Stimulated activated CD4-positive, alpha-beta T cell treated with anti-CD3 and anti-CD28 coated beads, Interleukin-1b, Interleukin-23, amount 100 ng/mL, for 4 hours (primary cell): ENCODE measurements at places on chromosomes 7 and 10.

DNA sequence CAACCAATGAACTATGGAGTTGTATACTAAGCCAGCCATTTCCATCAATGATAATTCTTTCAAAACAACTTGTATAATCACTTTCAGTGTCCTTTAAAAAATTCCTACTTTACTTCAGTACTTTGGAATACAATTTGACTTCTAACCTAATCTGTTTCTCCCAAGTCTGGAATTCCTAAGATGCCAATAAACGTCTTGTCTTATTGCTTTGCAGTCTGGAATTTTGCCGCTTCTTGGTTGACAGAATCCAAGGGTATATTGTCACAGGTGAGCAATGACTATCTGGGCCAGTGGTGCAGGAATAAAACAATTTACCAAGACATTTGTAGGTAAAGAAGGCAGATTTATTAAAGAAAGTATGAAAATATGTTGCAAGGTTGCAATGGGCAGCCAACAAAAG is 21.8 kb downstream of the RP9 start:
- no peak for DNase-seq

DNA sequence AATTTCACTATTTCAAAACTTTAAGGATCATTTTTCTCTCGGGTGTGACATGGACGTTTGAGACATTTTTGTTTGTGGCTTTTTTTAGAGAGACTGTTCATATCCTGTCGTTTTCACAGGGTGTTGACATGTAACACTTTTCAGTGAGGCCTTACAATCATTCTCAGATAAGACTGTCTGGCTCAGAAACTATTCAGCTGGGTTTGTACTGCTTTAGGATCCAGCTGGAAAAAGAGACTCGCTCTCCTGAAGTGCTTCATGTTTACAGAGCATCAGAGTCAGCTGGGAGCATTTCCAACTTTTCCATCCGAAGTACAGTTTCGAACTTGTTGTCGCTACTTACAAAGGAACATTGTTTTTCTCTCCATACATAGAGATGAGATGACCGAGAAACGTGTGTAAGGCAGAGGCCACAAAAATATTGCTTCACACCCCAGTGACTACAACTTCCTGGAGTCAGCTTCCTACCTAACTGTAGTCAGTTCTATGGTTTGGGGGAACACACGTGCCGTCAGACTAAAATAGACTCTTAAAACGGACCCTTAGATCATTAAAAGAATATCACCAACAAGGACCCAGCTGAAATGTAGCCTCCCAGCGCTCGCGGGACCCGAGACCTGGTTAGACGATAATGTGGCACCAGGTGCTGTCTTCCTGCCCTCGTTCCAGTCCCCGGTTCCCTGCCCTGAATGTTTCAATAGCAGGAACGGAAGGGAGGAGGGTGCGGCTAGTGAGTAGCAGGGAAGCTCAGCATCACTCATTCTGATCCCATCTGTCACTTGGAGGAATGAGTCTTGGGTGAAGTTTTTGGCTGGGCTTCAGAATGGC is 78.0 kb downstream of the MKI67 start:
- no peak for DNase-seq

- no peak for DNase-seq
Observed at GRCh38 chr7:27377988-27378387, 135.4 kb downstream of the EVX1 start.

DNA sequence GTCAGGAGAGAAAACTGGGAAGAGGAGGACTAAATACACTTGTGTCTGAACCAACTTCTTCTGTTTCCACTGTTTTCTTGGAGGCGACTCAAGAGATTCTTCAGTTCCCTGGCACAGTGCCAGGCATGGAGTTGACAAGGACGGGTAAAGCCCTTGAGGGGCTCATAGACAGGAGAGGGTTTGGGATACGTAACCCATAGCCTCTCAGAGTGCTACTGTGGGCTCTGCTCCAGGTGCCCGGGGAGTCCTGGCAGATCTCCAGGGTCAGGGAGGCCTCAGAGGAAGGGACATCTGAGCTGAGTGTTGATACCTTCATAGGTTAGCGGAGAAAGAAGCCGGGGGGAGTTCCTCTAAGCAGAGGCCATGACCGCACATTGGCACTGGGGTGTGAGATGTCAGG is 42.0 kb downstream of the GALNT17 start:
- DNase-seq = no peak

GRCh38 chr10:8075282-8076260 is 21.1 kb downstream of the GATA3 start:
- DNase-seq = no peak

DNA sequence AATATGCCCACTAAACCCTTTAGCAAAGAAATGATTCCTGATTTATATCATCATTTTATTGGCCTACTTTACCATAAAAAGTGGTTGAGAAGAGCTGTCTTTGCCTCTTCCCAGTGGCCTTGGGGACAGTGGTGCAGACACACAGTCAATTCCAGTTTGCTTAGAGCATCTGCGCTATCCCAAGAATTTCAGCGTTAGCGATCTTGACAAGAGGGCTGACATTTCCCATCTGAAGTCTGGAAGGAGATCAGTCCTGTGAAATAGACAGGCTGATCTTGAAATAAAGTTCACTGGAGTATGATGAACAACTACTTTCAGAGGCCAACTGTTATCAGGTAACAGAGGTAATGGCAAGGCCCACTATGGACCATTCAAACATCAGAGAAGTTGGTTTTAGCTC is 475.3 kb upstream of the NRP1 start:
- no peak for DNase-seq

- DNase-seq = no peak
Observed at GRCh38 chr10:103888113-103888841, 29.7 kb downstream of the STN1 start.

DNA sequence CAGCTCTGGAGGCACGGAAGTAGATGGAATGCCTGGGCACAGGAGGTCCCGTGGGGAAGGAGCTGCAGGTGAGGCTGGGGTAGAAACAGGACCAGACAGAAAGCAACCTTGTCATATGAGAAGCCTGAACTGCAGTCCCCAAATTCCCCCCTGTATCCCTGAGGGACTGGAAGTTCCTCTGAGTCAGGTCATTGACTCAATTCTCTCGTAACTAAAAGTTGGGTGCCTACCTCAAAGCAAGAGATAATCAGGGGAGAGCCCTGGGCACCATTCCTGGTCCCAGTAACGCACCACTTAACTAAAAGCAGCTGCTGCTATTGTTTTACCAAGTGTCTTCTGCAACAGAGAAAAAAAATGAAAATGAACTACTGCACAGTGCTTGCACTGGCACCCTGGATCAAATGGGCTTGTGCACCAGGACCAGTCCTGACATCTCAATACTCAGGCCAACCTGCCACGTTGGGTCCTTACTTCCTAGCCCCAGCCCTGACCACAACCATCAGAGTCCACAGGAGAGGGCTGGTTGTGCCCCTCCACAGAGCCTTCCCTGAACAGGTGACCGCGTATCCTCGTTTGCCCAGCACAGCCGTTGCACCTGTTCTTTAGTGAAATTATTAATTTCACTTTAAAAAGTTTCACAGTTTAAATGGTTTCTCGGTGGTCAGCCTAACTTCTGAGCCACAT is 79.3 kb downstream of the GRID1 start:
- DNase-seq = no peak

GRCh38 chr10:13450069-13450468 is 78.7 kb downstream of the BEND7 start:
- no peak for DNase-seq

DNA sequence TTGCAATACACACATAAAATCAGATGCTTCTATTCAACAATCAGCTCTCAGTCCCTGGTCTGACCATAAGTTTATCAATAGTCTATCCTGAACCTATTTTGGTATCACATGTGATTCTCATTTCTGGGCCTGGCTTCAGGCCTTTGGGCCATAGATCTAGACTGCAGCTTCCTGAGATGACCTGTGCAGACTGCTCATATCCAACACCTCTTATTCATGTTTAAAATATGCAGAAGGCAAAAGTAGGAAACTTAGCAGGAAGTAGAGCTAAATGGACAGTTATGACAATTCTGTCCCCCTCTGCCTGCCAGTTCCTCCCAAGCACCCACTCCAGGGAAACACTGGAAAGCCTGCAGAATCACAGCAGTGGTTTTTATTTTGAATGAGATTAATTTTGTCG is 53.3 kb downstream of the C7orf25 start:
- no peak for DNase-seq

GRCh38 chr7:152176797-152177196 is 151.3 kb downstream of the GALNT11 start:
- DNase-seq = no peak

- no peak for DNase-seq
Observed at GRCh38 chr7:18680576-18680975, 185.0 kb downstream of the HDAC9 start.

- DNase-seq = no peak
Observed at GRCh38 chr10:60453036-60453435, 63.4 kb upstream of the ANK3 start.

DNA sequence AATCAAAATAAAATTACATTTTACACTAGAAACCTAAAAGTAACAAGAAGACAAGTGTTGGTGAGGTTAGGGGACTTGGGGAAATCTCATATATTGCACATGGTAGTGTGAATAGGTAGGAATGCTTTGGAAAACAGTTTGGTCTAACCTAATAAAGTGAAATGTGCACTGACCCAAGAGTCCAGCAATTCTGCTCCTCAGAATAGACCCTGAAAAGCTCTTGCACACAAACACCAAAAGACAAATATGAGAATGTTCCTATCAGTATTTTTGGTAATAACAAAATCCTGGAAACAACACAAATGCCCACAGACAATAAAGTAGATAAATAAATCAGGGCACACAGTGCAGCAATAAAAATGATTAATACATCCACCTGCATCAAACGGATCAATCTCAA is 165.7 kb downstream of the GRID1 start:
- no peak for DNase-seq

DNA sequence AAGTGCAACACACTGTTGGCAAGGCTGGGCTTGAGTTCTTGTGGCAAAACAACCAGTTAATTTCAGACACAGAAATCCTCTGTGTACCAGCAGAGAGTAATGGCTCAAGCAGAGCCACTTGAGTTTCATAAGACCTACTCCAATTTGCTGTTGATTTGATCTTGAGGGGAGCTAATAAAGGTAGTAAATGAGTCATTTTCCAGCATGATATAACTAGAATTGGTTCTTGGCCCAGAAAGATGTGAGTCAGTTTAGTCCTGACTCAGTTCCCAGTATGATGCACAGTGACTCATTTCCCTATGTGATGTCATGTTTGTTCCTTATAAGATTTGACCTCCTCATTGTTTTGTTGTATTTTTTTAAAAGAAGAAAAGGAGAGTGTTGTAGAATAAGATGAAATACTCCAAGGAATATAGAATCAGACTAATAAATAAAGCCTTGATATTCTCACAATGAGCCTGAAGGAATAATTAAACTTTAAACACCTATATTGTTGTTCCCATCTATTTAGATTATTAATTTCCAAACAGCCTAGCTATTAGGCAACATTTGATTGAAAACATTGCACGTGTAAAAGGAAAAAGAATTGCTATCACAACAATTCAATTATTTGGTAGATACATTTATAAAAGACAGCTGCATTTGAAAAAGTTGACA is 186.2 kb downstream of the REEP3 start:
- no peak for DNase-seq

- DNase-seq = no peak
Observed at GRCh38 chr7:1676550-1677078, 6.5 kb downstream of the ELFN1 start.

GRCh38 chr10:58439632-58440364 is 54.6 kb downstream of the TFAM start:
- DNase-seq = no peak

DNA sequence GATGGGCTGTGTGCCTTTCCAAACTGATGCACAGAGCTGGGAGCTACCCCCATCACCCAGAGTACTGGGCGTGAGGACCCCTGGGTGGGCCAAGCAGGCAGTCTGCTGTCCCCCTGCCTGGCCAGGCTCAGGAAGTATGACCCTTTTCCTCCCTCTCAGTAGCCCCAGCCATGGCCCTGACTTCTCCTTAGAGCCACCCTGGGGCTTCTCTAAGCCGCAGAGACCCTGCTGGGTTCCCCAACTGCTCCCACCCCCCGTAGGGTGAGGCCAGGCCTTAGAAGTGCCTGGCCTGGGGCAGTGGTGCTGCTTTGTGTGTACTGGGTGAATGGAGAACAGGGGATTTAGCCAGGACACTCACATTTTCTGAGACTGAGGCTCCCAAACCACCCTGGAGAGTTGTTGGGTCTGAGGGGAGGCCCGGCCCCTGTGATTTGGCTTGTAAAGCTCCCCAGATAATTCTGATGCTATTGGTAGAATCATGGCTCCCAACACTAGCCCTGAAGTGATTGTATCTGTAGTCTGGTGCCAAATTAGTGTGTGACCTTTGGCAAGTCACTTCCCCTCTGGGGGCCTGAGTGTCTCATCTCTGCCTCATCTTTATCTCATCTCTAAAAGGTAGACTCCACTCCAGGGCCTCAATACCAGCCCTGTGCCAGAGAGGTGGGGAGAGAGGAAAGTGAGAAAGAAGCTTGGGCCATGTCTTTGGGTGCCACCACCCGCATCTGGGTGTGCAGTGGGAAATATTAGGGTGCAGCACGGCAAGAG is 99.7 kb upstream of the PPIF start:
- no peak for DNase-seq

- DNase-seq = no peak
Observed at GRCh38 chr10:86361156-86362128, 5.2 kb downstream of the GRID1 start.

GRCh38 chr7:99365318-99366141 is 9.0 kb upstream of the ARPC1B start:
- DNase-seq = peak; percentile 58

DNA sequence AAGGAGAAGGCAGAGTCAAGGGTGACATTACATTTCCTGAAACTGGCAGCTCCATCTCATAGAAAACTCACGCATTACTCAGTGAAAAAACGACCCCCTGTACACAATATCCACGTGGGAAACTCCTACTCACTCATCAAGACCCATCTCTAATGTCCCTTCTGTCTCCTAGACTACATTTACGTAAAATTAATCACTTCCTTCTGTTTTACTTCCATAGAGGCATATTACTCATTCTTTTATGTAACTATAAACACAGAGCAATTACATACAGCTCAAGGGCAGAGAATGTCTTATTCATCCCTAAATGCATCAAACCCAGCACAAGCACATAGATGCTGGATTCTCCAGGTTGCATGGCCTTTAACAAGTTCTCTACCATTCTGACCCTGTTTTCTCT is 281.8 kb downstream of the KCNMA1 start:
- DNase-seq = no peak

DNA sequence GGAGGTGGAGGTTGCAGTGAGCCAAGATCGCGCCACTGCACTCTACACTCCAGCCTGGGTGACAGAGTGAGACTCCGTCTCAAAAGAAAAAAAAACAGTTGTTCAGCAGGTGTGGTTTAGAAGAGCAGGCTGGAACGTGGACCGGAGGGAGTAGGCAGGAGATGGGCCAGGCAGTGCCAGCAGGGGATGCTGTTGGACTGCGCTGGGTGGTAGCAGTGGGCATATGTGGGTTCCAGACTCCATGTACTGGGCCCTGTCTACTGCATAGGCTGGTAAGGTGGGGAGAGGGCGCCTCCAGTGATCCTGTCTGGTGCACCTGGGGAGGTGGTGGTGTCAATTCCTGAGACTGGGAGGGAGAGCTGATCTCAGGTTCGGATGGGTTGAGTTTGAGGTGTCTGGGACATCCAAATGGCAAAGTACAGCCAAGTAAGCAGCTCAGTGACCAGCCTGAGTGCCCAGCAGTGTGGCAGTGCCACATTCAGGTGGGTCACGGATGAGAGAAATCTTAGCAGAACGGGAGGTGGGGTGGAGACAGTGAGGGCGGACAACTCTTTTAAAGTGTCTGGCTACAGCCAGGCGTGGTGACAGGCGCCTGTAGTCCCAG is 25.9 kb downstream of the SFXN4 start:
- peak; percentile 31 for DNase-seq

- DNase-seq = no peak
Observed at GRCh38 chr7:42045961-42046360, 191.0 kb downstream of the GLI3 start.
